ENCODE measurements at places on chromosomes 7 and 10. TPM values are rescaled to one million over a fixed set of nuclear protein-coding genes. Genes with fewer than 3 reads are reported as not detected.

DNA sequence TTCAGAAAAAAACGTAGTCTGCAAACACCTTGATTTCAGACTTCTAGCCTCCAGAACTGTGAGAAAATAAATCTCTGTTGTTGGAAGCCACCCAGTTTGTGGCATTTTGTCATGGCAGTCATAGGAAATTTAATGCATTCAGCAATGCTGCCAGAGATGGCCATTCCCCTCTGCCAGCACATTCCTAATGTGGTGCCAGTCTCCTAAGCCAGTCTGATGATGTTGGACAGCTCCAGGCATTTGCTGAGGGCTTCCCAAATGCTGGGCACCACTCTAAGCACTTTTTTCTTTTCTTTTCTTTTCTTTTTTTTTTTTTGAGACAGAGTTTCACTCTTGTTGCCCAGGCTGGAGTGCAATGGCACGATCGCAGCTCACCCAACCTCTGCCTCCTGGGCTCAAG, 666.7 kb upstream of the C7orf33 start:
- DNase-seq = no peak

SLC16A9 gene
- total RNA-seq = 0.32 TPM

LRIT1 gene
- total RNA-seq = not detected

PLXDC2 gene
- total RNA-seq = 5.1 TPM

GRCh38 chr7:50379082-50379481, 71.1 kb downstream of the FIGNL1 start:
- no peak for DNase-seq

DNA sequence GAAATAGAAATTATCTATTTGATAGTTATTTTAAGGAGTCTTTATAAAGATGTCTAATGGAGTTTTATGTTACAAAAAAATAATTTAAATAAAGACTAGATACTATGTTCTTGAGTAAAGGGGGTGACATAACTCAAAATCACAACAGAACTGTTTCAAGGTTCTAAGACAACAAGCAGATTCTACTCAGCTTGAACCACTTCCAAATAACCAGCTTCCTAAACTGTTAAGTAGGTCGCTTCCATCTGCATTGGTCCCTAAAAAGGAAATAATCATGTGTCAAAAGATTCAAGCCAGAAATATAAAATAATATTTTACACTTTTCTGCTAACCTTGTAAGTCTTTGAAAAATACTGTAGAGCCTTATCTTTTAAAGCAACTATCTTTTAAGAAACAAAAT, 14.1 kb downstream of the SEM1 start:
- DNase-seq = no peak

DNA sequence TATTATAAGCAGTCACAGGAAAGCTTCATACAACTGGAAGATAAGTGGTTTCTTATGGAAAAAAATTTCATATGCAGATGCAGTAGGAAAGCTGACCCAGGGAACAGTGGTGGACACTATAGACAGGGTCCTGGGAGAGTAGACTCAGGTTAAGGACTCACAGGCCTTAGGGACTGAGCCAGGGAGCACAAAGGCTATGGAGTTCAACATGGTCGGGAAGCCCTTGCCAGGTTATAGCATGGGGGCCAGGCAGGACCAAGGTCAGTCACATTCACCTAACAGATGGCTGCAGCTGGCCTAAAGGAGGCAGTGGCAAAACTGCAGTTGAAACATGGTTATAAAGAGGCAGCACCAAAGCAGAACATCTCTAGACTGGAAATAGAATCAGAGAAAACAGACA, 54.9 kb upstream of the UNC5B start:
- DNase-seq = no peak

DNA sequence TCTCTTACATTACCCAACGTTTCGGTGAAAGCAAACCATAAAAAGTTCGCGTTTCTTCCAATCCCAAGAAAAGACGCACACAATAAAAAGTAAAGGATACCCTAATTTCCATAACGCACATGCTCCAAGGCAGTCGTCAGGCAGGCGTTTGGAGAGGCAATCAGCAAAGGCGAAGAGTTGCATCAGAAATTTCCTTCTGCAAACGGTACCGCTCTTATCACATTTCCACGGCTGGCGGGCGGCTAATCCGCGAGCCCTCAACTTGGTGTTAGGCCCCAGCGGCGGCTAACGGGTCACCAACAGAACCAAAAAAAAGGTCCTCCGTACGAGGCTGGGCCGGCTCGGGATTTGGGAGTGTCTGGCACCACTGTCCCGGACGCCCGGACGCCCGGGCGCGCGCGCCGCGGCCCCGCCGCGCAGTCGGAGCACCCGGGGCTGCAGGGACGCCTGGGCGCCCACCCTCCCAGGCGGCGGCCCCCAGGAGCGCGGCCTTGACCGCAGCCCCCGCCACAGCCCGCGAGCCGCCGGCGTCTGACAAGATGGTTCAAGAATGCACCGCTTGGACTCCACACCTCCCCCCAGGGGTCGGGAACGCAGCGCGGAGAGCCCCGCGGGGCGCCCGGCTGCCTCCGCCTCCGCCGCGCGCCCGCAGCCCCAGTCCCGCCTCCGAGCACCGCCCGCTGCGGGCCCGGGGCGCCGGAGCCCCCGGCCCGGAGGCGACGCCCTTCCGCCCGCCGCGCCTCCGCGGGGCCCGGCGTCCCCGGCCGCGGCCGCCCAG, 9.8 kb upstream of the GRB10 start:
- peak; percentile 71 for DNase-seq

DNA sequence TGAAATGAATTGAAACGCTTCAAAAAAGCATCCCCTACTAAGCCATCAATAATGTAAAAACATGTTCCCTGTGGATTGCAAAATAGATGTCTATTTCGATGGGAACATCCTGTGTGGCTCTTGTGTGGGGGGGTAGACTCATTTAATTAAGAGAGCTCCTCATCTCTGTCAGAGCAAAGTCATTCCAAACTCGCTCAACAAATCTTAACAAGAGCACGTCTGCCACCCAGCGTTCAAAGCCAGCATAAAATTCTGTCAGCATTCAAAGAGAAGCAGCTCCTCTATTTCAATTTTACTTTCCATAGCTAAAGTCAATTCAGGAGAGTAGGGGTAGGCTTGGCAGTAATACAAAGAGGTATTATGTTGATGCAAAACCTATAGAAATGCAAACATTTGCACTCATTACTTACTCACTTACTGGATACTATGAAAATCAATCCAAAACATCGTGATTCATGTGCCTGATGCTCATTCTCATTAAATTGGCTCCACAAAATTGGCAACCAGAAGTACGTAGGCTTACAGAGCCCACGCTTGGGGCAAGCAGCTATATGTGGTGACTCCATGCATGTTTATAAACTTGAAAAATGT, 114.9 kb downstream of the IPMK start:
- DNase-seq = no peak

DNA sequence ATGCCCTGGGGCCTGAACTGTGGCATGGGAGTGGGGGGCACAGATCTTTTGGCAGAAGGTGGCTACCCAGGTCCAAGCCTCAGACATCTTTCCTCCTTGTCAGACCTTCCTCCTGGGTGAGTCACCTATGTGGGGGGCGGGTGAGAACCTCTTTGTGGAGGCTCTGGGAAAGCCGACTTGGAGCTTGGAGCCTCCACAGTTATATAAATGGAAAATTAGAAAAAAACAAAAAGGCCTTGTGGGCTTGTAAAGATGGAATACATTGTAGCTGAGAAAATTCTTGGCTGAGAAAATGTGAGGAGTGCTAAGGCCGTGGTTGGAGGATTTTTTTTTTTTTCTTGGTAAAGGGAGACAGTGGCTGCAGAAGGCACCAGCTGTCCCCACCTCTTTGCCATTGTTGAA, 292.5 kb downstream of the CCDC3 start:
- no peak for DNase-seq

DNA sequence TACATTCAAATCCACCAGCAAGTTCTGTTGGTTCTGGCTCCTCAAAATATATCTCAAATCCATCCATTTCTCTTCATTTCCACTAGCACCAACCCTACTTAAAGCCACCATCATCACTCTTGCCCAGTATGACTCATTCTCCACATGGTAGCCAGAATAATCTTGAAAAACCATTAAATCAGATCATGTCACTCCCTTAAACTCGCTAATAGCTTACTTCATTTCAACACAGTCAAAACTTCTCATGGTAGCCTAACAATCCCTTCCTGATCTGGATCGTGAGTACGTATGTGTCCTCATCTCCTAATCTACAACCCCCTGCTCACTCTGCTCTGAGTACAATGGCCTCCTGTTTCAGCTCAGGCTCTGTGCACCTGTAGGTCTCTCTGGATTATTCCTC, 8.7 kb downstream of the EPC1 start:
- DNase-seq = no peak

C10orf62 gene
- total RNA-seq = 1.1 TPM

GRCh38 chr7:1274121-1274875, 41.6 kb downstream of the UNCX start:
- DNase-seq = no peak
